ENCODE measurements at places on chromosomes 2 and 18. TPM values are rescaled to one million over a fixed set of nuclear protein-coding genes. Genes with fewer than 3 reads are reported as not detected.
A peak's percentile ranks its signal among the peaks of the same experiment; 100 is the strongest.

Gene PCARE
- not detected for total RNA-seq

DNA sequence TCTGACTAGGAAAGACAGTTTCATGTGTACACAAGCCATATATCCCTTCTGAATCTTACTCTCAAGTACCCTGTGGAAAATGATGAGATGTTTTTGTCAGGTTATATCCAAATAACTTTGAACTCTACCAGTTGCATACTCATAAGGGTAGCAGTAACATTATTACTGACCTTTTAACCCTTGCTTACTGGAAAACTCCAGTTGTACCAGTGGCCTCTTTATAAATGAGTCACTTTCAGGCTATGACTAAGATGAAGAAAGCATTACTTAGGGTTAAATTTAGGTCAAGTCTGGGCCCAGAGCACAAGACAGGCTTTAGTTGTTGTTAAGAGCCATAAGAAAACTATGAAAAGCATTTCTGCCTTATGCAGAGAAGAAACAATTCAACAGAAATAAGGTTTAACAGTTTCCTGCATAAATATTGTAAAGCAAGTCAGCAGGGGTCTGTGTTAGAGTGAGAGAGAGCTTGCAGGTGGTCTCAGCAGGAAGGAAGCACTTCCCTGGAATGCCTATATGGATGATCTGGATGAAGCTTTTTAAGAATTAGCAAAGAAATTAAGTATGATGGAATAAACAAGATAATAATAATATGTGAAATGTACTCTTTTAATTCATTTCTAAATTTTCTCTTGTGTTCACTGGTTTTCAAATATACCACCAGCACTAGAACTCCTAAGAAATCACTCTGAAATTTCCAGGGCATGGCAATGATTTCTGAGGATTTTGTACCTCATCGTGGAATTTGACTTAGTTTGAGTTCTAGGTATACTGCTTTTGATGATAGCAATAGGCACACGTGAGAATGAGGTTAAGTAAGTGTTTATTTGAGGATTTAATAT is 126.6 kb downstream of the UBE2E3 start:
- no peak overlapping the region for H3K4me3 ChIP-seq
- H3K27ac ChIP-seq = no peak overlapping the region
- H3K36me3 ChIP-seq = no peaks in the 10 kb centered on the region
- no peaks in the 10 kb centered on the region for H3K27me3 ChIP-seq
- H3K4me1 ChIP-seq = peaks cover 55% of the 10 kb centered on the region
- no peak for DNase-seq

DNA sequence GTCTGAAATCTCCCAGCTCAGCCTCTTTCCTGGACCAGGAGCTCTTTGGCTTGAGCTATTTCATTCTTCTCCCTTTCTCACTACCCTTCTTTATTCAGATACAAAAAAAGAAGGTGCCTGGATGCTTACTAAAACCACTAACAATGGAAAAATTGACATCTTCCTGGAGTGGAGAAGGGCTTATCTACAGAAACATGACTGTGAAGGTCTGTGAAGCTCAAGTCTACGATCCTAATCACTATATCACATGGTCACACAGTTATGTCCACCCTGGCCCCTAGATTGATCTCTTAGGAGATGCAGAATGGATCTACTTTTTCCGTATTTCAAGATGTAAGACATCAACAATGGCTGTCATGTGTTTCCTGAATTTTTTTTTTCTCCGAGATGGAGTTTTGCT is 5.7 kb upstream of the KRCC1 start:
- H3K27ac ChIP-seq = no peak overlapping the region
- no peaks in the 10 kb centered on the region for H3K27me3 ChIP-seq
- peaks cover under 1% of the 10 kb centered on the region for H3K4me1 ChIP-seq

GRCh38 chr2:65049010-65049639 is 7.1 kb upstream of the CEP68 start:
- H3K36me3 ChIP-seq = no peaks in the 10 kb centered on the region
- no peak overlapping the region for H3K27ac ChIP-seq
- peaks cover 18% of the 10 kb centered on the region for H3K4me1 ChIP-seq
- H3K4me3 ChIP-seq = no peak overlapping the region
- H3K27me3 ChIP-seq = no peaks in the 10 kb centered on the region
- no peak for DNase-seq

DNA sequence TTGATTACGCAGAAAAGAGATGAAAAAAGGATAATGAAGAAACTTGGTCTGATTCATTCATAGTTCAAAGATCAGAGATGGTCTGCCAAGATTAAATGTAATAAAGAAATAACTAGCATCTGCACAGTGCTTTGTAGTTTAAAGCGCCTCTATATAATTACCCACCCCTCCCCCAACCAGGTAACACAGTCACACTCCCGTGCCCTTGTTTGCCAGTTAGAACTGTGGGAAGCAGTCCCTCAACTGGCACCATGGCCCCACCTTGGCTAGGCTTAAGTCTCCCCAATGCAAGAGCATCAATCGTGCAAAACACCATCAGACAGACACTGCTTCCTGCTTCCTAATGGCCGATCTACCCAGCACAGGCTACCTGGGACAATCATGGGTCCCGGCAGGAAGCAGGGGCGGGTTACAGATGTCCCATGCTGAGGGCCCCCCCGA is 11.6 kb downstream of the ADCY3 start:
- H3K36me3 ChIP-seq = no peaks in the 10 kb centered on the region
- H3K4me3 ChIP-seq = no peak overlapping the region
- DNase-seq = no peak
- no peaks in the 10 kb centered on the region for H3K4me1 ChIP-seq
- H3K27me3 ChIP-seq = no peaks in the 10 kb centered on the region

GRCh38 chr2:68000170-68000825 is 62.5 kb downstream of the C1D start:
- H3K4me3 ChIP-seq = no peak overlapping the region
- DNase-seq = no peak
- H3K27ac ChIP-seq = no peak overlapping the region
- no peaks in the 10 kb centered on the region for H3K27me3 ChIP-seq

- peak; percentile 89 for DNase-seq
- H3K36me3 ChIP-seq = no peaks in the 10 kb centered on the region
- peak within 1 kb of the TSS; percentile 85 for H3K27ac ChIP-seq
- peaks cover 43% of the 10 kb centered on the region for H3K4me1 ChIP-seq
- peak within 1 kb of the TSS; percentile 95 for H3K4me3 ChIP-seq
These were observed at the start of gene SSB for GRCh38 chr2:169798718-169799592. Gene SSB (plus strand): TSS chr2:169798871. CDS start chr2:169800961, 2,090 bp downstream.

Measured in CD4-positive, alpha-beta memory T cell (primary cell).